ENCODE measurements at places on chromosomes 5 and 9.

GRCh38 chr9:126618190-126618584, 4.5 kb downstream of the LMX1B start:
- no peak for DNase-seq

GRCh38 chr9:2117527-2117926, 102.4 kb downstream of the SMARCA2 start:
- DNase-seq: no peak

- no peak for DNase-seq
Observed at GRCh38 chr9:98216391-98216790, 24.0 kb upstream of the CORO2A start.

- DNase-seq: no peak
Observed at GRCh38 chr5:132901036-132901435, 27.6 kb downstream of the LEAP2 start.

DNA sequence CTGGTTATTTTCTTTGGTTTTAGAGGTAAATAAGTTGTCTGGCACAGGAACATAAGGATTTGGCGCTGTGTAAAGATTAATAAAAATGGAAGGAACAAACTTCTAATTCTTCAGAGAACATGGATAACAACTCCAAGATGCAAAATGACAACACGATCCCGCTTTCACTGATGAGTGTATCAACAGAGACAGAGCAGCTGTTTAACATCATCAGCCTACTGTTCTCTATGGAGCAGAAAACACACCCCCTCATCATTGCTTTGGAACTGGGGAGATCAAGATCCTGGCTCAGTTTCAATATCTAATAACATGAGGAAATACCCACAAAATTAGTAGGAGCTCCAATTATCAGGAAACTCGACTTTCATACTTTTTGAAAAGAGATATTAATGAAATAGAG, 8.3 kb upstream of the GAS1 start:
- DNase-seq: no peak

GRCh38 chr5:147830035-147830434, 1.4 kb downstream of the SPINK1 start:
- DNase-seq: no peak

DNA sequence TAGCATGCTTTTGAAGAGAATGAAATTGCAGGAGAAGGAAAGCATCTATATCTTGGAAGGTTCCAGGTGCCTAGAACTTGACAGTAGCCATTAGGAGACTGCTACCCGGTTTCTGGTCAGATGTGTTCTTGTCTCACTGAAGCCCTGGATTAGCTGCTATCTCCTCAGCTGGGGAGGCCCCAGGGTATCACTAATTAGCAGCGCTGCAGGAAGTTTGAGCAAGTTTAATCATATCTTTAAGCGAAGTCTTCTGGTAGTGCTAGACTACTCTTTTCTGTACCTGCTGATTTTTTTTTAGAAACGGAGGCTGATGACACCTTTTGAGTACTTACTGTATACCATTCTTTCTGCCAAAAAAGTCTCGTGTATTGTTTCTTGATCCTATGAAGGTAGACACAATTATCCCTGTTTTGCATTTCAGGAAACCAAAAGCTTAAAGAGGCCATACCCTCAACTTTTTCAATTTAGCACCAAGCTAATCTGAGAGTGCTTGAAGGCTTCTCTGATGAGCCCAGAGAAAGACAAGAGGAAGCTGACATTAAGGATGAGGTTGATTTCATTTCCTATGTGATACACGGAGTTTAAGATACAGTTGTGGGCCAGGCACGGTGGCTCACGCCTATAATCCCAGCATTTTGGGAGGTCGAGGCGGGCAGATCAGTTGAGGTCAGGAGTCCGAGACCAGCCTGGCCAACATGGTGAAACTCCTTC, 201.3 kb downstream of the ARHGAP26 start:
- DNase-seq: no peak

Measured in NCI-H1092 treated with DMSO at 0.1 percent for 48 hours (cell line).